Activated CD4-positive, CD25-positive, alpha-beta regulatory T cell (primary cell): ENCODE measurements at places on chromosomes 2 and 18.

DNA sequence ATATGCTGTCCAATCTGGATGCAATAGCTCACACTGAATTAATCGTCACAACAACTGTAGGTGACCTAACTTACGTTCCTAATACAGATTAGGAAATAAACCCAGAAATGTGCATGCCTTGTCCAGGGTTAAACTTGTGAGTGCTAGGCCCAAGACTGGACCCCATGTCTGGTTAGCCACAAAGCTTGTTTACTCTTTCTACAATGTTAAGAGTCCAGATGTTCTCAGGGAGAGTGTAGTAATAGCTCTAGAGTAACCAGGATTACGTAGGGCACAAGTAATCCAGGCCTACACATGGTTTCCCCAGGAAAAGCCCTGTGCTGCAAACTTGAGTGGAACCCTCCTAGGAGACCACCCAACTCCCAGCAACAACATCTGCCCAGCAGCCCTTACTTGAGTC is 26.2 kb downstream of the TRIB2 start:
- no peak for DNase-seq

DNA sequence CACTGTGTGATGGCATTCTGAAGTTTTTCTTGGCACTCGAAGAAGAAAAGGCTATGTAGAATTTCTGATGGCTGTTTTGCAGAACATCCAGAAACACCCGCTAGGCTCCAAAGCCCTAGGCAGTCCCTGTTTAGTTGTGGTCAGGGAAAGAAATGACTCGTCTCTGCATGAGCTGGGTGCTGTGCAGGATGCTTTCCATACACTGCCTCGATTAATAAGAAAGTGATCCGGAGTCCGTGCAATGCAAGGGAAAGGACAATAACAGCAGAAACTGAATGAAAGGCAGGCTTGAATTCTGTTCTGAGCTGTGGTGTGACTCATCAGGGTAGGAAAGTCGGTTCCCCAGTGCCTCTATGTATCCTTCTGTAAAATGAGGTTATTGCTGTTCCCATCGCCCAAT is 18.7 kb downstream of the MAPRE3 start:
- DNase-seq = no peak

DNA sequence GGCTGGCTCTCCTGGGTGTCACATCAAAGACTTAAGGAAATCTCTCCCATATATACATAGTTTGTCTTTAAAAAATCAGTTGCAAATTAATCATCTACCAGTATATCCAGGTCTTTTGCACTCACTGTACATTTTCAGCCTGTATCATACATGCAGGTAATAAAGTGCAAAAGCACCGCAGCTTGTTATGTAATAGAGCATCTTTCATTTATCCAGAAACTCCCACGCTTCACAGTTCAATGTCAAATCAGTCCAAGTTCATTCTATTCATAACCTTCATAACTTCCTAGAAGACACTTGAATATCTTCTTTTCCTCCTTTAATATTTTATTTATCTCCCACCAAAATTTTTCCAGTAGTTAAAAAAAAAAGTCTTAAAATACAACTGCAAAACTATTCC is 89.6 kb upstream of the KCTD1 start:
- DNase-seq = no peak

- no peak for DNase-seq
Observed at GRCh38 chr2:17940091-17940630, 61.7 kb downstream of the KCNS3 start.

DNA sequence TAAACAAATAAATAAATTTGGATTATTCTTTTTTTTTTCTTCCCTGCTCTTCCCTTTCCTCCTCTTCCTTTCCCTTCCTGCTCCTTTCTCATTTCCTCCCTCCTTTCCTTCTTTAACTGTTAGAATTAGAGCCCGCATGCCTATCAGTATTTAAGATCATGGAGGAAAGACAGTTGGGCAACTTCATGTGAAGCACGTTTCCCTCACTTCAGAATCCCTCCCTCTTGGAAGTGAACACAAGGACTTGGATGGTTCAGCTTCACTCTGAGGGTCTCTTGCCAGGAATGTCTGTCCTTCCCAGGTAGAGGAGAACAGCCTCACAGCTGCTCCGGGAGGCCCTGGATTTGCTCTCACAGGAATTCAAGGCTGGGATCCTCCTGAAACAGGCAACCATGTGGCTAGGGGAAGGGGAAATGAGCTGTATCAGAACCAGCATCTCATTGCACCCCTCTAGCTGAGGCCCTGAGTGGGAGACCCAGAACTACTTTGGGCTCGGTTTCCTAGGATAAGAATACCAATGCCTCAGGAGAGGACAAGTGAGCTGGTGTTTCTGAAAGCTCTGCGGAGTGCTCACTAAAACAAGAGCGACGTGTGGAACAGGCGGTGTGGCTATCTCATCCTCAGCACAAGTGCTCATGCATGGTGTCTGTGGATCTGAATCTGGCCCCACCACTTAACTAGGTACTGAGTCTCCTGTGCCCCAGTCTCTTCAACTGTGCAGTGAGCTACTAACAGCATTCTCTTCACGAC is 230.5 kb downstream of the MYCN start:
- DNase-seq = no peak

- DNase-seq = no peak
Observed at GRCh38 chr18:42052122-42052708, 97.2 kb downstream of the PIK3C3 start.

- DNase-seq = no peak
Observed at GRCh38 chr2:203476881-203477280, 58.2 kb downstream of the RAPH1 start.

DNA sequence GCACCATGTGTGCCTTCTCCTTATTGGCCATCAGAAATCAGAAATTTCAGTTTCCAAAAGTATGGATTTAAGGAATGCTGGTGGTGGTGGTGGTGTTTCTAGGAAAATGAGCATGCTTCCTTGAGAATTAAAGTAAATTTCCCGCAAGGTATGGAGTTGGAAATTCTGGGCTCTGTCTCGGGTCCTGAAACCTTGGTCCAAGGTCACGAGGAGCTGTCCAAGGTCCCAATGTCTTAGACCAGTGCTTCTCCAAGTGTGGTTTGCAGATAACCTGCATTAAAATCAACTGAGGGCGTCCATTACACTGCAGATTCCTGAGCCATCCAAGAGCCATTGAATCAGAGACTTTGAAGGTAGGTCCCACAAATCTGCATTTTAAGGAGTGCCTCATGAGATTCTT is 210.9 kb upstream of the PKDCC start:
- DNase-seq = no peak

DNA sequence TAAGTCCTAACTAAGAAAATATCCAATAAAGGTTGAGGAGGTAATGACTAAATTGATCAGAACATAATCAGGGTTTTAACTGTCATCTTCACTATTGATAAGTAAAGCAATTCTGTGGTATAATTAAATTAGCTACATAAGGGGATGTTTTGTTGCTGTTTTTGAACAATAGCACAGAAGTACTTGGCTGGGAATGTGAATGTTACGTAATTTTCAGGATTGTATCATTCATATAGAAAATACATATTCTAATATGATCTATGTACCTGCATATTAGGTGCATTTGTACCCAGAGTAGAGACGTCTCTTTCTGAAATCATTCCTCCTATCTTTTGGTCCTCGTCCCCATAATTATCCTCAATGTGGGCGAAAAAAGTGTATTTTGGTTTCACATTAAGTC is 109.0 kb downstream of the PIEZO2 start:
- no peak for DNase-seq

DNA sequence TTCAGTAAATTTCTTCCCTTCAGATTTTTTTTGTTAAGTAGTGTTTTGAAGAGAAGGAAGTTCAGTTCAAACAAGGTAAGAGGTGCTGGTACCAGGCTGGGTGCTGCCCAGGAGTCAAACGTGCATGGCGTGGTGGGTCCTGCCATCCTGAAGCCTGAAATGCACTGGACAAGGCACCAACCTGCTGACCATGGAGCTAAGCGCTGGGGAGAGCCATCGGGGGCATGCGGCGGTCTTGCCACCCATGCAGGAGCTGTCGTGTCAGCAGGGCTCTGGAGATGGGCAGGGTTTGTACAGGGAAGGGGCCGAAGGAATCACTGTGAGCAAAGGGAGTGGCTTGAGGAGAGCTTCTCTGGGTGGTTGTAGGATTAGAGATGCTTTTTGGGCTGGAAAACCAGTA is 126.6 kb downstream of the GBX2 start:
- DNase-seq = no peak

- no peak for DNase-seq
Observed at GRCh38 chr2:11680901-11681721, 11.1 kb upstream of the NTSR2 start.

GRCh38 chr2:47086571-47086970 is 68.5 kb downstream of the STPG4 start:
- no peak for DNase-seq
